Astrocyte of the cerebellum (primary cell): ENCODE measurements at places on chromosomes 12 and 14.

DNA sequence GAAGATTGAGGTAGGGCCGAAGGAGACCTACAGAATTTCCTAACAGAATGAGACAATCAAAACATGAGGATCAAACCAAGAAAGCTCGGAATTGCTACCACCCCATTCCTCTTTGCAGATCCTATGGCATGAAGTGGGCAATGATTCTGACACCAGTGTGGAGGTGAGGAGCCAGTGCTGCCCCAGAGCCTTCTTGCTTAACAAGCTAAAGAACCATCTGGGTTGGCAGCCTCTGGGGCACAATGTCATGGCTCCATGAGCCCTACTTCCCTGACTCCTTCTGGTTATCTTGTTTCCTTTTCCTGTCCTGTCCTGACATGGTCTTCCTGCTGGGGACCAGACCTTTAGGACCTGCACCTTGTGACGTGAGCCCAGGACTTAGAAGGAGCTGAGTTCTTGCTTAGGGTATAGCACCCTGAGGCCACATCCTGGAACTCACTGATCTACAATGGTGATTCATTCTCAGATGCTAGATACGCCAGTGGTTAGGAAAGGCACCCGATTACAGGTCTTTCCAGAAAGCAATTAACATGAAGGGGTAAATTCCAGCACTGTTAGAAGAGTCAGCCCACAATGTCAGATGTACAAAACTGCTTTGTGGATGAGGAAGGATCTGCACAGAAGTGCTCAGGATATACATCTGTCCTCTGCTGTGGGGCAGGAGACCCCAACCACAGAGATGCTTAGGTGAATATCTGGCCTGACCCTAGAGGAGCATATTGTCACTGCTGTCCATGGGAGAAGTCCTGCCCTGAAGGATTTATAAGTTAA lies 324.2 kb downstream of the ZFP36L1 start:
- no peak for DNase-seq

DNA sequence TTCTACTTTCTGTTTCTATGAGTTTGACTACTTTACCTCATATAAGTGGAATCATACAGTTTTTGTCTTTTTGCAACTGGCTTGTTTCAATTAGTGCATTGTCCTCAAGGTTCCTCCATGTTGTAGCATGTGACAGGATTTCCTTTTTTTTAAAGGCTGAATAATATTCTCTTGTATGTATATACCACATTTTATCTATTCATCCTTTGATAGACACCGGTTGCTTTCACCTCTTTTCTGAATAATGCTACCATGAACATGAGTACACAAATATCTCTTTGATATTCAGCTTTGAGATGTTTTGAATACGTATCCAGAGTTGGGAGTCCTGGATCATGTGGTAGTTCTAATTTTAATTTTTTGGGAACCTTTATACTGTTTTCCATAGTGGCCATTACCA lies 65.4 kb downstream of the SPATS2 start:
- DNase-seq = no peak

- DNase-seq = no peak
These were observed 398.8 kb downstream of the FOXG1 start for GRCh38 chr14:29165431-29165830.

DNA sequence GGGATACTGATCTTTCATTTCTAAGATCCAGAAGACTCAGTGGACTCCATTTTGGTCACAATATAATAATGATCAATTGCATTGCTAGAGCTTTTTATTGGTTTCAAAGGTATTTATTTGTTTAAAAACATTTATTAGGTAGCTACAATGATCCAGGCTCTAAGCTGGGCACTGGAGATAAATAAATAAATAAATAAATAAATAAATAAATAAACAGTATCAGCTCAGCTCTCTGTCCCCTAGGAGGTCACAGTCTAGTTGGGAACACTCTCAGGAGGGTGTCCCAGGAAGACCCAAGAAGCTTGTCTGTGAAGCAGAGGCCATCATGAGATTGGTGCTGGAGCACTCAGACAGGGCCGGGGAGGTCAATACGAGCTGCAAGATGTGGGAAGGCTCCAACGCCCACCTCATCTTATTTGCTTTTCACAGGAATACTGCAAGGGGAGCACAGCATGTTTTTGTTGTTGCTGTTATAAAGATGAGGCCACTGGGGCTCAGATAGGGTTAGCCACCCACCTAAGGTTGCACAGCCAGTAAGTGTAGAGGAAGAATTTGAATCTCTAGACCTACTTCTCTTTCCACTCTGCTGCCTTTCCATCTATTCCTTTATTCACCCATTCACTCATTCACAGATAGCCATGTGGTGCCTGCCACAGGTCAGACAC lies 15.5 kb downstream of the ASB2 start:
- no peak for DNase-seq

GRCh38 chr14:52917735-52918134 lies 33.1 kb downstream of the FERMT2 start:
- DNase-seq = no peak

GRCh38 chr14:75558440-75558839 lies 20.0 kb upstream of the FLVCR2 start:
- no peak for DNase-seq

DNA sequence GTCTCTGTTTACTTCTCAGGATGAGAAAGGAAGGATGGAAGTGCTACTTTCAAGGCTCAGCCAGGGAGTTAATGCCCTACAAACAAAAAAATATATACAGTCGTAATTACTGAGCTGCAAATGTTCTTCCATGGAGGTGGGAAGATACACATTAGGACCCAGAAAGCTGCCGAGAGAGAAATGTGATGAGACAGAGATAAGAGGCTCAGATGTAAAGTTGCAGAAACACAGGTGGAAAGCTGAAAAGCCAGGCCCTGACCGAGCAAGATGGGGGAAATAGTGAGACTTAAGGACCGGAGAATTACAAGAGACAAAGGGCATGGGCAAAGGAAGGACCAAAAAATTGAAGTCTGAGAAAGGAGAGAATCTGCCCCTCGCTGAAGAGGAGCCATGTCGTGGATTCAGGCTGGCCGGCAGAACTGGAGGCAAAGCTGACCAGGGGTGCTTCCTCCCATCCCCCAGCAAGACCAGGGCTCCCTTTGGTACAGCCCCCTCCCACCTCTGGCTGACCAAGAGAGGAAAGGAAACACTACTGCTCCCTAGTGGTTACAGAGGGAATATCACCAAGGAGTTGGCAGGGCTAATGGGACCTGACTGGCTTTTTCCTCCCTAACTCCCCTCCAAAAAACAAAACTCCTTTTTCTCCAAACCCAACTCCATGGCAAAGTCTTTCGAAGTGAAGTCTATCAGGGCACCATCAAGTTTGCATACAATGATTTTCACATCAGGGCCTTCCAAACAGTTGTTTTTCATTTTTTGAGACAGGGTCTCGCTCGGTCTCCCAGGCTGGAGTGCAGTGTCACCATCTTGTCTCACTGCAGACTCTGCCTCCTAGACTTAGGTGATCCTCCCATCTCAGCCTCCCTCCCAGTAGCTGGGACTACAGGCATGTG lies 12.1 kb downstream of the ZFHX2 start:
- no peak for DNase-seq

DNA sequence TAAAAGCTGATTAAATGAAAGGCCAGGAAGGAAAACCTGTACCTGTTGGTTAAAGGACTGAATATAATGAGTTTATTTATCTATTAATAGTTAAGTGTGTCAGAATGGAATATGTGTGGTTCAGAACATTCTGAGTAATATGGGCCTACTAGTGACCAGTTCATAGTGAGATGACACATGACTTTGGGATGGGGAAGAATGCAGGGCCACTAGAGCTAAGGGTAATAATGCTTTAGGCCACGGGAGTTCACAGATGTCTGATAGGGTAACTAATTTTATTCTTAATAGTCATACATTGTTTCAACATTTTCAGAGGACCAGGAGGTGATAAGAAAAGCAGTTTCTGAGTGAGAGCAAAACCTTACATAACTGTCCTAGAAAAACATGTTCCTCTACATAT lies 247.8 kb upstream of the OR4E1 start:
- DNase-seq = no peak

- DNase-seq = no peak
These were observed 169.3 kb upstream of the PRICKLE1 start for GRCh38 chr12:42758806-42759205.

DNA sequence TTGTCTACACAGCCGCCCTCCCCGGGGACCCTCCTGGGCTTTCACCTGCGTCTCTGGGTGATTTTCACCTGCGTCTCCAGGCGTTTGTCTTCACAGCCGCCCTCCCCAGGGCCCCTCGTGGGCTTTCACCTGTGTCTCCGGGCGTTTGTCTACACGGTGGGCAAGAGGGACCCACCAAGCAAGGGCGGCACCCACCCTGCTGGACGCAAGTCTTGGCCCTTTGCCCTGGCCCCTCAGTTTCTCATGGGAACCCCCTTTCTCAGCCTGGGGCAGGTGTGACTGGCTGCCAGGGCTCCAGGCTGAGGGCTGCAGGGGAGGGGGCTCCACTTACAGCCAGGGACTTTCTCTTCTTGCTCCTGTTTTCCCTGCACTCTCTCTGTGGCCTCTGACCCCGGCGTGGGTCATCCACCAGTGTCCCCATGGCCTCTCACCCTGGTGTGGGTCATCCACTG lies 68.6 kb upstream of the GALNT9 start:
- no peak for DNase-seq

DNA sequence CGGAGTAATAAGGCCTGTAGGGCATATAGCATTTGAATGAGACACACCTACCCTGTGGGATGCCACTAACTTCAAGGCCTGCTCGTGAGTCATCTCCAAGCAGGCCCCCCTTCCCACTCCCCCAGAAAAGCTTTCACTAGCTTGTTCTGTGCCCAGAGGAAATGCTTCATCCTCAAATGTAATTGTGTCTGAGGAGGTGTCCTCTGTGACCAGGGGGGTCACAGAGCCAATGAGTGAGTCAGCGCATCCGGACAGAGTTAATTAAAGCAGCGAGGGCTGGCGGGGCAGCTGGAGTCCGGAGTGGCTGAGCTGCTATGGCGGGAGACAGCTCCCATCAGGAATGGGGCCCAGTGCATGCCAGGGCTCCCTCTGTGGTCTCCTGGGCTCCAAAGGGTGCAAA lies 27.0 kb upstream of the ESRRB start:
- DNase-seq = peak; percentile 45

- no peak for DNase-seq
These were observed 39.4 kb upstream of the CSRNP2 start for GRCh38 chr12:51122844-51123243.

GRCh38 chr12:80313209-80313608 lies 130.8 kb upstream of the PTPRQ start:
- no peak for DNase-seq

GRCh38 chr12:66678338-66679275 lies at the start of gene GRIP1:
Gene GRIP1, minus strand, starts transcription at chr12:66679076. Its CDS starts 172 bp downstream, at chr12:66678904.
- no peak for DNase-seq

- DNase-seq = no peak
These were observed 32.3 kb downstream of the CDKN1B start for GRCh38 chr12:12749433-12749832.

GRCh38 chr14:30016002-30016401 lies 88.4 kb upstream of the PRKD1 start:
- DNase-seq = no peak

GRCh38 chr12:71218616-71219015 lies 60.8 kb upstream of the TSPAN8 start:
- DNase-seq = no peak

GRCh38 chr12:56258068-56258819 lies at the start of gene ANKRD52:
Gene ANKRD52, minus strand, starts transcription at chr12:56258384. Its CDS starts 115 bp downstream, at chr12:56258269.
- DNase-seq = peak; percentile 32

DNA sequence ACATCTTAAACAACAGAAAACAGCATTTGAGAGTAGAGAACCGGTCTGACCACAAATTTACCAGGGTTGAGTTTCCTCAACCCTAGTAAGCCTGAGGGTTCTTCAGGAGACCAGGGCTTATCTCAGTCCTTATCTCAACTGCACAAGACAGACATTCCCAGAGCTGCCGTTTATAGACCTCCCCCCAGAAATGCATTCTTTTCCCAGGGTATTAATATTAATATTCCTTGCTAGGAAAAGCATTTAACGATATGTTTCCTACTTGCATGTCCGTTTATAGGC lies 12.3 kb downstream of the TMEM117 start:
- DNase-seq = no peak

DNA sequence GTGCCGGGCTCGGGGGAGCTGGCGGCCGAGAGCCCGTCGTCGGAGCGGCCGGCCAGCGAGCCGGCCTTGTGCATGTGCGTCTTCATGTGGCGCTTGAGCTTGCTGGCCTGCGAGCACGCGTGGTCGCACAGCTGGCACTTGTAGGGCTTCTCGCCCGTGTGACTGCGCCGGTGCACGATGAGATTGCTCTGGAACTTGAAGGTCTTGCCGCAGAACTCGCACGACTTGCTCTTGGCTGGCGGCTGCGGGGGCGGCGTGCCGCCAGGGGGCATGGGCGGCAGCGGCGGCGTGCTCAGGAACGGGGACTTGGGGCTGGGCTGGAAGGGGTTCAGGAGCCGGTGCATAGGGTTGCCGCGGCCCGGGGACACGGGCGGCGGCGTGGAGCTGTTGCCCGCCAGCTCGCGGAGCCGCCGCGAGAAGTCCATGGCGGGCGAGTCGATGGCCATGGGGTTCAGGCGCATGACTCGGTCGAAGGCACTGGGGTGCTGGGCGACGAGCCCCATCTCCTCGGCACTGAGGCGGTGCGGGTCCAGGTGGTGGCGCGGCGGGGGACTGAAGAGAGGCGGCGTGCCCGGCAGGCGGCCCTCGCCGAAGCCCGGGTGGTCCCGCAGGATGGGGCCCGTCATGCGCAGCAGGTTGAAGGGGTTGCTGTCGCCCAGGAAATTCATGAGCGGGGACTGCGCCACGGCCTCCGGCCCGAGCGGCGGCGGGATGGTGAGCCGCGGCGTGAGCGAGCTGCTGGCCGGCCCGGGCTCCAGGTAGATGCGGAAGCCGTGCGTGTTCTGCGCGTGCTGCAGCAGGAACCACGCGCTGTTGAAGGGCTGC lies 96.5 kb downstream of the BCL11B start:
- no peak for DNase-seq

- no peak for DNase-seq
These were observed 153.5 kb upstream of the MAX start for GRCh38 chr14:65255583-65256461.

- no peak for DNase-seq
These were observed 57.4 kb upstream of the FOXN3 start for GRCh38 chr14:89474464-89474863.

DNA sequence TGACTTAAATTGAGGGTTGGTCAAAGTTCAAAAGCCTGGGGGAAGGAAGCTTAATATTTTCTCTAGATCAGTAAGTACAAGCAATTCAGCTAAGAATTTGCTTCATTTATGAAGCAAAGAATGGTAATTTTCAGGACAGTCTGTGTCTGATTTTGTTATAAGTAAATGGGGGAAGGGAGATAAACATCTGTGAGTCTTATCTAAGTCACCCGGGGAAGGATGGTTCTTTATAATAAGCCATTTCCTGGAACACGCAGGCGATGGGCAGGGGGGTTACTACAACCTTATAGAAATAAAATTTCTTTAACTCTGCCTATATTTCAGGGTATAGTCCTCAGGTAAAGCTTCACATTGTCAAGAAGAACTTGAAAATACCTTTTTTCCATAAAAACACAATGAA lies 42.9 kb downstream of the HELB start:
- no peak for DNase-seq

GRCh38 chr12:1217191-1217949 lies 226.3 kb downstream of the ERC1 start:
- peak; percentile 33 for DNase-seq
